Astrocyte (in vitro differentiated cells and primary cell): ENCODE measurements at places on chromosomes 3 and 15. TPM values are rescaled to one million over a fixed set of nuclear protein-coding genes. Genes with fewer than 3 reads are reported as not detected.

LDHAL6B gene
- total RNA-seq: not detected in 2 replicates

GPR27 gene
- 2.0 and 2.9 TPM in 2 replicates for total RNA-seq

CAMK2N2 gene
- 2.6 and 3.4 TPM in 2 replicates for total RNA-seq

GAP43 gene
- 13.8 and 17.4 TPM in 2 replicates for total RNA-seq

ESYT3 gene
- 2.0 and 2.6 TPM in 2 replicates for total RNA-seq

TIGIT gene
- not detected in 2 replicates for total RNA-seq

OR4F6 gene
- total RNA-seq: not detected in 2 replicates
